ENCODE measurements at places on chromosomes 2 and 18.

- DNase-seq = no peak
These were observed 231.1 kb downstream of the LDLRAD4 start for GRCh38 chr18:13449651-13450050.

DNA sequence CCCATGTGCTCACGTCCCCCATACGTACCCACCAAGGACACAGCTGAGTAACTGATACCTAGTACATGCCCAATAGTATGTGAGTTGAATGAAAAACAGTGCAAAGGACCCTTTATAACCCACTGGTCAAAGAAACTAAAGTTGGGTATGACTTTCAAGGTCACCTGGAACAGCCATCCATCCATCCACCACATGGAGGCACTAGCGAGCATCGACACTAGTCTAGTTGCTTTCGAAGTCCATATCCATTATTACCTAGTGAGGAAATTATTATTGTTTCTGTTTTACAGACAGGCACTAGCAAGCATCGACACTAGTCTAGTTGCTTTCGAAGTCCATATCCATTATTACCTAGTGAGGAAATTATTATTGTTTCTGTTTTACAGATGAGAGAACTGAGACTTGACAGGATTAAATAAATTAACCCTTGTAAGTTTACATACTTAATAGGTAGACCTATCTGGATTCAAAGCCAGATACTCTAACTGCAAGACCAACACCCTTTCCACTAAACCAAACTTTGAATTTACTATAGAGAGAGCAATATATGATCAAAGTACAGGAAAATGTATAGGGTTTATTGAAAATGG, 233.7 kb downstream of the METTL4 start:
- peak; percentile 31 for DNase-seq

DNA sequence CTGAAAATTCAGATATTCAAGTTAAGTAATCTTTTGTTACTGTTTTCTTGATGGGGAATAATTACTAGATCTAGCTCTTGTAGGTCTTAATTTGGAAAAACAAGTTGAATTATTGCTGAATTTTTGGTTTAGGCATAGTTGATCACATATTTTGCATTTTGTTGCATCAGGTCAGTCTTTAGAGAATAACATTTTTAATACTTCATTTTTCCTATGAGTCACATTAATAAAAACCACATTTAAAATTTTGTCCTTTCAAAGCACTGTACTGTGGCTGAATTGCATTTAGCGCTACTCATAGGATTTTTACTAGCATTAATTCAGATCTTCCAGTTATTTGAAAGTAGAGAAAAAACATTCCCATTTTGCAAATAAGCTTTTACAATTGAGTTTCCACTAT, 23.2 kb downstream of the MAP4K4 start:
- no peak for DNase-seq

- no peak for DNase-seq
These were observed 53.8 kb downstream of the CTIF start for GRCh38 chr18:48592540-48593171.

GRCh38 chr2:119476301-119477112, 44.9 kb downstream of the TMEM37 start:
- DNase-seq = peak; percentile 28

DNA sequence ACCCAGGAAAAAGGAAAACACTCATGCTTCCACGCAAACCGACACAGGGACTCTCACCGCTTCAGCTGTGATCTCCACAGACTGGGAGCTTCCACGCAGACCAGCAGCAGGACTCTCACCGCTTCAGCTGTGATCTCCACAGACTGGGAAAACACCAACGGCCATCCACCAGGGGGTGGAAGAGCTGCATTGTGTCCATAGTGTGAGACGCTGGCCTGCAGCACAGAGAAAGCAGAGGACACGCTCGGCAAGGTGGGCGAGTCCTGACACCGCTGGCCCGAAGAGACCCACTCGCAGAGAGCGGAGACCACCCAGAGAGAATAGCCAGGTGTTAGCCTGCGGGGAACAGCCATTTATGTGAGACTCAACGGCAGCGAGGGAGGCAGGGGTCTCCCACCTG, 42.5 kb upstream of the NFATC1 start:
- DNase-seq = peak; percentile 9

DNA sequence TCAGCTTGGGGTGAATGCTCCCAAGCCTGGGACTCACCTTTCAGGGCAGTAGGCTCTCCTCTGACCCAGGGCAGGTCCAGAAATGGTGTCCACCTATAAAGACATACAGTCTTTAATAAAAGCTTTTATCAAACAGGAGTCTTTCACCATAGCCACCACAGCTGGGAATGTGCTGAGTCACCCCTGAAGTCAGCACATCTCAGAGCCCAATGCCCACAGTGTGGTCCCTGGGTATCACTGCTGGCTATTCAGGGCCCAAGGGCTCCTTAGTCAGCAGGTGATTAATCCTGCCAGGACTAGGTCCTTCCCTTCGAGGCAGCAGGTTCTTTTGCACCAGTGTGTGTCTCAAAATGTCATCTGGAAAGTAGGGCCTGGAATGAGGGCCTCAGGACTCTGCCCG, 181.9 kb downstream of the MEMO1 start:
- DNase-seq = no peak

GRCh38 chr2:10623776-10624175, 66.0 kb downstream of the NOL10 start:
- no peak for DNase-seq

GRCh38 chr18:50649821-50650220, 89.9 kb downstream of the MAPK4 start:
- no peak for DNase-seq

- DNase-seq = no peak
These were observed 416.8 kb downstream of the LRATD1 start for GRCh38 chr2:15049096-15049993.

DNA sequence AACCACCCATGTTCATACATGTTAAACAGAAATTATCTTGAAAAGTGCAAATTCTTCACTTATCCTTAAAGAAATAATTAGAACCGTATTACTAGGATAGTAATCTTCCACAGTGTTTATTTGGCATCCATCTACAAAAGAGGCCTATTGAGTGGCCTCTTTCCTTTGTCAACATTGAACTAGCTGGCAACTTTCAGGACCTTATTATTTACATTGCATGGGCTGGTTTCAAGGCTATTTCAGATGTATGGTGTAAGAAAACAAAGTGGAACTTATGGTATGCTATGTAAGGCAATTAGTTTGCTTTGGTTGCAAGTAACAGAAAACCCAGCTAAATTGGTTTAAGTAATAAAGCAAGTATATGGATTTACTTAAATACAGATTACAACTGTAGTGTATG, 324.6 kb downstream of the RBM43 start:
- no peak for DNase-seq

DNA sequence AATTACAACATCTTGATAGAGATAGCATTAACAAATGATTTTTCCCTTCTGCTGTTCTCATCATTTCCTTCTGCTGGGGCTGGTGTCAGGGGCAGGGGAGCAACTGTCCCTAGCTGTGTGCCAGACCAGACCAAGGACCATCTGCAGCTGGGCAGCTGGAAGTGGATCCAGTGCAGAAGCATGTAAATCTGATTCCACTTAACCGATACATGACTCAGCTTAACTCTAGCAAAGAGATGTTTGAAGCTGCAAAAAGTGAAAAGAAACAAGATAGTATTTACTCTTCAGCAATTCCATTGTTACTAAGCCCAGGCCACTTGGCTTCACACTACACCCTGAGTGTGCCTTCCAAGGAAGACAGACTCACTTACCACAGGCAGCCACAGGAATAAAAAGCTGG, 151.1 kb downstream of the GALNT1 start:
- no peak for DNase-seq

GRCh38 chr2:26874514-26874913, 26.6 kb downstream of the DPYSL5 start:
- no peak for DNase-seq

GRCh38 chr18:13242797-13243196, 24.2 kb downstream of the LDLRAD4 start:
- no peak for DNase-seq

- no peak for DNase-seq
These were observed 20.7 kb upstream of the SULT1C2 start for GRCh38 chr2:108268001-108268400.

DNA sequence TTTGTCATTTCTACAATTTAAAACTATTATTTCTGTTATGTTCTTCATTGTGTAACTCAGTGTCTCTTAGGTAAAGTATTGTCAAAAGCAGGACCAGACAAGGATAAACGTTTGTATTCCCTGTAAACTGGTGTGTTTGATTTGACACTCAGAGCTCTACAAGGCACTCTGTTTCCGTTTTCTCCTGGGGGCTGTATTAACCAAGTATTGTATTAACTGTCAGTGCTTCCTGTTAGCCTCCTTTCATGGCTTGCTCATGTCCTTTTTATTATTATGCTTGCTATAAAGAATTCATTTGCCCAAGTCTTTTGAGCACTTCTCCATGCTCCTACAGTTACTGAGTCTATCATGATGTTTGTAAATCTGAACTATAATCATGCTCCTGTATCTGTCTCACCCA, 323.7 kb downstream of the LPIN1 start:
- DNase-seq = no peak

- DNase-seq = no peak
These were observed 27.1 kb downstream of the COL5A2 start for GRCh38 chr2:189152483-189152882.

GRCh38 chr2:206083602-206084438, 2.2 kb downstream of the INO80D start:
- peak; percentile 38 for DNase-seq

GRCh38 chr2:114128263-114128662, 238.4 kb downstream of the ACTR3 start:
- DNase-seq = no peak

GRCh38 chr2:52810460-52810859, 957.1 kb upstream of the CHAC2 start:
- DNase-seq = peak; percentile 49

DNA sequence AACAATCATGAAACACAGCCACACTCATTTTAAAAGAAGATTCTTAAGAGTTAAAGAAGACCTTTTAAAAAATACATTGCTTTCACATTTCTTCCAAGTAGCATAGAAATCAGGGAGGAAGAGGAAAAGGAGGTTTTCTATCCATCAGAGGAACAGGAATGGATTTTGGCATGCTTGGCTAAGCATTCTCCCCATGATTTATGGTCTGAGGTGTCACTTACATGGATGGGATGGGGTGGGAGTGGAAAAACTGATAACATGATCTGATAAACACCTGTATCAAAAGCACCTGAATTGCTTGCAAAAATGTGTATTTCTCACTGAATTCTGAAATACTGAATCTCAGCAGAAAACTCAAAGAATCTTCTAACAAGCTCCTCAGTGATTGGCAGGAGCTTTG, 265.9 kb downstream of the NRXN1 start:
- no peak for DNase-seq

DNA sequence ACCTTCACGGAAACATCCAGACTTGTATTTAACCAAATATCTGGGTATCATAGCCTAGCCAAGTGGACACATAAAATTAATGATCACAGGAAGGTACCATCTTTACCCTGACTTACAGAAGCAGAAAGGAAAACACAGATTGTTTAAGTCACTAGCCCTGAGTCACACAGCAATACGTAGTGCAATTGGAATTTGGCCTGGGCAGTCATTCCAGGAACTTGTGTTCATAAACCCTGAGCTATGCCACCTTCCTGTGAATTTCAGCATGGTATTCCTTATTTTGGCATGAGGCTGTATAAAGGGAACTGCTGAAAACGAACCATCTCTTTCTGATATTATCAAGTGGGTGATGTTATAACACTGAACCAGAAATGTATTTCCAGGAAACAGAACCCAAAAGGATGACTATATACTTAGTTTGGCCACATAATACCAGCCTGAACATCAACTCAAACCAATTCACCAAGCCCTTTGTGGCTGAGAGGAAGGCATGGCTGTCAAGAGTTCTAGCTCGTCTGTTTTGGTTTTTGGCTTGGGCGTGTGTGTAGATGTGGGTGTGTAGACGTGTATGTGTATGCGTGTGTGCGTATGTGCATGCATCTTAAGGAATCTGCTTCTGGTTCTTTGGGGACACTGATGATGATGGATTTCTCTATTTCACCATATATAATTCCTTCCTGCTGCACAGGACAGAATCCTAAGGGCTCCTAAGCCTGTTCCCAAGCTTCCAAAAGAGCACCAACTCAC, 533.4 kb upstream of the ID2 start:
- DNase-seq = no peak

DNA sequence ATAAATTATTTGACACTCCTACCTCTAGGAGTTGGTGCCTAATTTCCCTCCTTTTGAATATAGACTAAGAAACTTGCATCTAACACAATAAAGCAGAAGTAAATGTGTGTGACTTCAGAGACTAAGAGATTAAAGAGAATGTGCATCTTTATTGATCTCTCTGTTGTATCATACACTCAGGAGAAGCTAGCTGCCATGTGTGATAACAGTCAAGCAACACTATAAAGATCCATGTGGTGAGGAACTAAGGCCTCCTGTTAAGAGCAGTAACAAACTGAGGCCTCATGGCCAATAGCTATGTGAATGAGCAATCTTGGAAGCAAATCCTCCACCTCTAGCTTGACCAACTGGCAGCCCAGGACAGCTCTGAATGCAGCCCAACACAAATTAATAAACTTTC, 3.4 kb downstream of the FANCL start:
- DNase-seq = no peak

DNA sequence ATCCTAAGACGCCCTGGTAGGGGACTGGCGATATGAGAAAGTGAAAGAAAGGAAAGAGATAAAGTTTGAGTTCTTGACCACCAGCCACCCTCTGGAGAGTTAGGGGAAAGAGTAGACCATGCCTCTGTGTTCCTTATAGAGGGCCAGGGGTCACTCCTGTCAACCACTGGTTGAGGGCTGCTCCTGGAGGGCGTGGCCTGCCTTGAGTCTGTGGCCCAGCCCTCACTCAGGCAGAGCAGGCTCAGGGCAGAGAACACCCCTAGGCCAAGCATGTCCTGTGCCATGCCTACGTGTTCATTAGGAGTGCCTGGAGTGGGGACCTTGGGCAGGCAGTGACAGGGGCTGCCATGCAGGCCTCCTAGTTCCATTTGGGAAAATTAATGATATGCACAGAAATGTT, 161.1 kb upstream of the EPB41L3 start:
- DNase-seq = no peak

DNA sequence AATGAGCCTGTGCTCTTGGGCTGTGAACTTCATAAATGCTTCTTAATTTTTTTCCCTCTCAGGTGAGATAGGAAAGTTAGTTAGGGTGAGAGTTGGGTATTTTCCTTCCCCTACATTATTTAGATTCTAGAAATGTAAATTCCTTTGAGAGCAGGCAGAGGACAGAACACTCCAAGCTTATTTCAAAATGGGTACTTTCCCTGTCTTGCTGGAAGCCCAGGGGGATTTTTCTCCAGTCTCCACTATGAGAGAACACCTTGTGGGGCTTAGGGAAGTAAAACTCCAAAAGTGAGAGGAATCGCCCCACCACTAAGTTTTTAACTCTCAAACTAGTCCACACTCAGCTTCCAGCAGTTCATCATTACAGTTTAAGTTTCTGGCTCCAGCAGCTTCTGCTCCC, 253.2 kb upstream of the CTAGE1 start:
- no peak for DNase-seq
